ENCODE measurements at places on chromosomes 1 and 21.

DNA sequence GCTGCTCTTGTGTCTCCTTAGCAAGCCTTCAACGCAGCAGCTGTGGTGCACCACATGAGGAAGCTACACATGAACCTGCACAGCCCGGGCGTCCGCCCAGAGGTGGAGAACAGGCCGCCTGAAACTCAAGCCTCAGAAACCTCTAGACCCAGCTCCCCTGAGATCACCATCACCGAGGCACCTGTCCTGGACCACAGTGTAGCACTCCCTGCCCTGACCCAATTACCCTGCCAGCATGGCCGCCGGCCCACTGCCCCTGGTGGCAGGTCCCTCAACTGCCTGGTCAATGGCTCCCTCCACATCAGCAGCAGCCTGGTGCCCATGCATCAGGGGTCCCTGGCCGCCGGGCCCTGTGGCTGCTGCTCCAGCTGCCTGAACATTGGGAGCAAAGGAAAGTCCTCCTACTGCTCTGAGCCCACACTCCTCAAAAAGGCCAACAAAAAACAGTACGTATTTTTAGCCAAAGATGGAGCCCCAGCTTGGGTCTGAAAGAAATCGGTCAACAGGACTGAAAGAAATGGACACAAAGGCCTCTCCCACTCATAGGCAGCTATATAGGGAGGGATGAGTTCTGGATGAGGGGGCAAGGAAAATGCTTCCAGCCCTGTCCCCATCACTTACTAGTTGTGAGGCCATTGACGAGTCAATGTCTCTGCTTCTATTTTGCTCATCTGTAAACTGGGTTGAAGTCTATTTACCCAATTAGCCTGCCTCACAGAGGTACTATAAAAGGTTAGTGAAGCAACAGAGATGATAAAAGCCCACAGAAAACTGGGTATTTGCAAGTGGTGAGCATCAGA is 28.5 kb downstream of the CAMK1G start:
- DNase-seq = no peak

DNA sequence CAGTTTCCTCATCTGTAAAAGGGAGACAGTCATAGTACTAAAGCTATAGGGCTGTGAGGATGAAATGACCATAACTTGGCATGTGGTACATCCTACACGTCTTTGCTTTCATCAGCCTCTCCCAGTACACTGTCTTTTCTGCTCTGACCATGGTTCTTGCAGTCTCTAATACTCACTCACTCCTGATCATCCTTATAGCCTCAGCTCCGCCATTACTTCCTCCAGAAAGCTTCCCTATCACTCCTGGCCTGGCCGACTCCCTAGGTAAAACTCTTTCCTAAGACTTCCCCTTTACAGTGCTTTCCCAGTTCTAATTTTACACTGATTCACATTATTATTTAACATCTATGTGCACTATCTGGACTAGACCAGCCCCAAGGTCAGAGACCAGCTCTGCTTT is 5.0 kb upstream of the MRPL24 start:
- no peak for DNase-seq

- DNase-seq = no peak
Measured at GRCh38 chr1:183873642-183874041, 68.7 kb downstream of the RGL1 start.

- no peak for DNase-seq
Measured at GRCh38 chr1:98355656-98356383, 305.7 kb upstream of the SNX7 start.

- no peak for DNase-seq
Measured at GRCh38 chr1:8823295-8823664, 5.8 kb upstream of the RERE start.

DNA sequence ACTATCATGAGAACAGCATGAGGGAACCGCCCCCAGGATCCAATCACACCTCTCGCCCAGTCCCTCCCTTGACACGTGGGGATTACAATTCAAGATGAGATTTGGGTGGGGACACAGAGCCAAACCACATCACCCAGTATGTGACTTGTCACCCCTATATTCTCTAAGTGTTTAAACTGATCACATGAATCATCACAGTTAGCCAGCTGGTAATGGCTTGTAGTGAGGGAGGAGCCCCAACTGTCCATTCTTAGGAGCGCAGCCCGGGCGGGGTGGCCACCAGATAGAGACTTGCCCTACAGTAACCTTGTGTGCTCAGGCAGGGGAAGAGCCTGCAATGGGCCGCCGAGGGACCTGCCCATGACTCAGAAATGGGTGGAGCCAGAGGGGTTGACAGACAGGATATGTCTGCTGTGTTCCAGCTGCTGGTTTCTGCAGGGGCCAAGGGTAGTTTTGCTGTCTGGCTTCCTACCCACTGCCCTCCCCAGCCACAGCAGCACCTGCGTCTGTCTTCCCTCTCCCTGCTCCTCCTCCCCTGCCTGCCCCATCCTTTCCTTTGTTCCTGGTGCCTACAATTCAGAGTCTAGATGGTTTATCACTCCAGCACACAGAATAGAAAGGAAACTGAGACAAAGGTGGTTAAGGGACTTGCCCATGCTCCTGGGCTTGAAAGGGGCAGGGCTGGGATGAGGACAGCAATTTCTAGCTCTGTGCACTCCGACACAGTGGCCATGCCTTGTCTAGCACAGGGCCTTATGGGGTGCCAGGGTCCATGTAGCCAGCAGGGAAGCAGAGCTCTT is 9.2 kb downstream of the ABCG1 start:
- DNase-seq = no peak

DNA sequence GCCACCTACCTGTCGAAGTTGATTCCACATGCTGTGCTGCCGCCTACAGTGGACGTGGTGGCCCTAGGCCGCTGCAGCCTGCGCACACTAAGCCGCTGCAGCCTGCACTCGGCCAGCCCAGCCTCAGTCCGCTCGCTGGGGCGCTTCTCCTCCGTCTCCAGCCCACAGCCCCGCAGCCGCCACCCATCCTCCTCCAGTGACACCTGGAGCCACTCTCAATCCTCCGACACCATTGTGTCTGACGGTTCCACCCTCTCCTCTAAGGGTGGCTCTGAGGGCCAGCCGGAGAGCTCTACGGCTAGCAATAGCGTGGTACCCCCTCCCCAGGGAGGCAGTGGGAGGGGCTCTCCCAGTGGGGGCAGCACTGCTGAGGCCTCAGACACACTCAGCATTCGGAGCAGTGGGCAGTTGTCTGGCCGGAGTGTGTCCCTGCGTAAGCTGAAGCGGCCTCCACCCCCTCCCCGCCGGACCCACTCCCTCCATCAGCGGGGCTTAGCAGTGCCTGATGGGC is 46.9 kb downstream of the YARS1 start:
- DNase-seq = no peak

GRCh38 chr1:203581841-203582240 is 44.8 kb upstream of the ATP2B4 start:
- peak; percentile 53 for DNase-seq

- DNase-seq = no peak
Measured at GRCh38 chr1:12048372-12048771, 14.7 kb upstream of the TNFRSF8 start.

DNA sequence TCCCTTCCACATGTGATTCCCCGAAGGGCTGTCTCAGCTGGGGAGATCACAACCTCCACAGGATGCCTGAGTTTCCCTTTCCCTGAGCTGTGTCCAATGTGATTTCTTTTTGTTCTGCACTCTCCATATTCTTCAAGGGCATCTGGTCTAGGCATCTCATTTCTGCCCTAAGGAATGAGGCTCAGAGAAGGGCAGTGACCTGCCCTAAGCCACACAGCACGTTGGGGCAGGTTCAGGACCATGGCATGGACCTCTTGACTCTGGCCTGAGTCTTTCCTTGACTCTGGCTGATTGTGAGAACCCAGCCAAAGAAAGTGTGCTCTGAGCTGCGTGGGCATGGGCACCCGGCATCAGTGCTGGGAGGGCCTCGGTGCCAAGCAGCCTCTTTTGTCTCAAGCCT is 590.3 kb downstream of the PTPRU start:
- no peak for DNase-seq

GRCh38 chr21:32306021-32306780 is 7.5 kb downstream of the MRAP start:
- DNase-seq = no peak

DNA sequence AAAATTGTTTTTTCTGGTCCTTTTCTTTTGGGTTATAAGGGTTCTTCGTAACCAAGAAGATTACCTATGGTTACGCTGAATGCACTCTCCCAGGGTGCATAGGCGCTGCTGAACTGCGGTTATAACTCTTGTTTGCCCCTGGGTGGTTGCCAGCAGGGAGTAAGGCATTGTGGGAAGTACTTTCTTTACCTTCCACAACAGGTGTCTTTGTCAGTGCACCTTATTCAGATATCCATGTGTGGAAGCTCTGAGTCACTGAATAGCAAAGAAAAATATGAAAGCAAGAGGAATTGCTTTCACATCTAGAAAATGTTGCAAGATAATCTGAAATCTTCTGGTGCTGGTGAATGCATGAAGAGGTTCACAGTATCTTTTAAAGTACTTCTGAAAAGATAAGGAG is 124.4 kb upstream of the CACYBP start:
- no peak for DNase-seq

DNA sequence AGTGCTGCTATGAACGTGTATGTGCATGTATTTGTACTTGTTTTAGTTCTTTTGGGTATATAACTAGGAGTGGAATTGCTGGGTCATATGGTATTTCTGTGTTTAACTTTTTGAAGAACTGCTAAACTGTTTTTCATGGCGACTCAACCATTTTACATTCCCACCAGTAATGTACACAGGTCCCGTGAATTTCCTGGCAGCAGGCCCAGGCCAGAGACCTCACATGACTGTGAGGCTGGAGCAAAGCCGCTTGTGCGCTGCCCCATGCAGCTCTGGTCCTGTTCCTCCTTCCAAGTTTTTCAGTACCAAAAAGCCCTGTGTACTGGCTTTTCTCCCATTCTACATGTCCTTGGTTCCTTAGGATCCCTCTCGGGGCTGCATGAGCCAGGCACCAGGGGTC is 29.6 kb downstream of the ACOT11 start:
- peak; percentile 81 for DNase-seq

- DNase-seq = no peak
Measured at GRCh38 chr21:18000981-18001686, 182.0 kb upstream of the C21orf91 start.

GRCh38 chr1:109906160-109906838 is 4.3 kb upstream of the CSF1 start:
- no peak for DNase-seq

- no peak for DNase-seq
Measured at GRCh38 chr1:173164178-173164577, 43.0 kb downstream of the TNFSF4 start.

DNA sequence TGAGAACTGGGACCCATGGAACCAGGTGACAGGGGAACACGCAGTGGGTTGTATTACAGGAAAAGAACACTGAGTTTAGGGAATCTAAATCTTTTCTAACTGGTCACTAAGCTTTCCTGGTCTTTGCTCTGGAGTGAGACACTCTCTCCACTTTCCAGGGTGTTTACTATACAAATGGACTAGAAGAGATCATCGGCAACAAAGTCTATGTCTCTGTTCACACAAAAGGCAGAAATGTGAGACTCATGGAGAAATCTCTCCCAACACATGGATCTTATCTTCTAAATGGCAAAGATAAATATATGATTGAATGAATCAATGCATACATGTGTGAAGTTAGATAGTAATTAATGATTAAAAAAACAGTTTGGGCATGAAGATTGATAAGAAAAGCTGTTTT is 101.6 kb upstream of the DPT start:
- DNase-seq = no peak

DNA sequence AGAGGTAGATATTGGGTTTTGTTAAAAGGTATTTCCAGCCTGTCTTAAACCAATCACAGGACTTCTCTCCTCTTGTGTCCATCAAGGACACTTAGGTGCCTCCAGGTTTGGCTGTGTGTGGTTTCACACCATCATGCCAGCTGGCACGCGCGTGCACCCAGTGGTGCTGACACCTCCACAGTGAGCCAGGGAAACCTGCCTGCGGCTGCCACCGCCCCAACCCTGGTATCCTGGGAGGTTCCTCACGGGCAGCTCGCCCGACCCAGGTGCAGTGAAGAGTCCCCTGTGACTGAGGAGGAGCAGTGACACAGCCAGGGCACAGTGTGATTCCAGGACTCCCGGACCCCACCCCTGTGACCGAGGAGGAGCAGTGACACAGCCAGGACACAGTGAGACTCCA is 13.2 kb upstream of the COL6A2 start:
- no peak for DNase-seq

- DNase-seq = peak; percentile 12
Measured at GRCh38 chr1:117600325-117600943, 5.4 kb upstream of the TENT5C start.

GRCh38 chr1:177729646-177730045 is 240.2 kb downstream of the SEC16B start:
- no peak for DNase-seq

DNA sequence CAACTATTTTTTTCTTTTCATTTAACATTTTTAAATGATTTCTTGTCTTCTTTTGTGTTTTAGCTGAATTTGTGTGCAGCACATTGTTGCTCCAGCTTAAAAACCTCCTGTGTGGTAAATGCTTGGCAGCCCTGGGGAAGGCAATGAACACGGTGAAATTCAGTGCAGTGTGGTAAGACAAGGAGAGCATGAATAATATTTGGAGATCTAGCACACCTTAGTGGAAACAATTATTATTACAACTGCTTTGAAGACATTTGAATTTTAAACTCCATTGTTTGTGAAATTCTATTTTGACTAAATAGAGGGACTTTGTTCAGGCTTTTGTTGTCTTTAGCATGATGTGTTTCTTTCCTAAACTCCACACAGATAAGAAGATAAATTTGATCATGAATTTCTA is 242.6 kb upstream of the CXADR start:
- peak; percentile 77 for DNase-seq

DNA sequence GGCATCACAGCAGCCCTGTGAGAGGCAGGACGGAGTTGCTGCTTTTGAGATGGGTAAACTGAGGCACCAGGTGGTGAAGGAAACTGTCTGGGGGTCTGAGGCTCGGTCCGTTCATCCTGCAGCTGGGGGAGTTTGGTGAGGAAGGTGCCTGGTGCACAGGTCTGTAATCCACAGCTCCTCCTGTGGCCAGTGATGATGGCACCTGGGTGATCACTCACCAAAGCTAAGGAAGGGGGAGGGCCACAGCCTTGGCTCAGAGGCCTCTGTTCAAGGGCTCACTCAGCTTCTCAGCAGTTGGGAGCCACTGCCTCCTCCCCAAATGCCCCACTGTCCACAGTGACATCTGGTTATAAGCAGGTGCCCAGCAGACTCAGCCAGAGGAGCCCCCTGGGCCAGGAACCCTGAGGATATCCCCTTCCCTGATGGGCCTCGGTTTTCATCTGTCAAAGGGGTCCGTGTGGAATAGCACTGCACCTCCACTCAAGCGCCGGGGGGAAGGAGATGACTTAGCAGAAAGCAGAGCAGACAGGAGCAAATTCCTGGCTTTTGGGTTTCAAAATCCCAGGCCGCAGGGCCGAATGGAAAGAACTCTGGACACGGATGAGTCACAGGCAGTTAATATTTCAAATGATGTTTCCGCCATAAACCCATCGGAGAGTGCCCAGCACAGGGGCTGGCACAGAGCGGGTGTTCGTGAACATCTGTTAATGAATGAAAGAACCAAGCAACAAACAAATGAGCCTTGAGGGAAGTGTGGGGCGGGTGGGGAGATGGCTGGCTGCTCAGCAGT is 82.8 kb downstream of the DMRTB1 start:
- DNase-seq = peak; percentile 89

DNA sequence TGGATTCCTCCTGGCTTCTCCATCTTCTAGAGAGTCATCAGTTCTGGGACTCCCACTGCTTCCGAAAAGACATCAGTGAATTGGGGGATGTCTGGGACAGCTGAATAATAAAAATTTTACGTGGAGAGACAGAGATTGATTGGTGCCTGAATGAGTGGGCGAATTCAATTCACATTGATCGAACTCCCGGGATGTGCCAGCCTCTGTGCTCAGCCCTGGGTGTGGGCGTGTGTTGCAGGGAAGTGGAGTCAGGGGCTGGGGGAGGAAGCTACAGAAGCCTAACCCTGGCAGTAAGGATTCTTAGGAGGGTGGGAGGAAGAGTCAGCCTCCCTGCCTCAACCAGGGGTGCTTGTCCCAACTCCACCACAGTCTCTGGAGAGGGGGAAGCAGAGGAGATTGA is 18.0 kb upstream of the STUM start:
- no peak for DNase-seq
